ENCODE measurements at places on chromosomes 12 and 14.

- no peak for DNase-seq
These were observed 22.1 kb upstream of the CEP170B start for GRCh38 chr14:104843006-104843405.

GRCh38 chr14:67970923-67971322, 151.3 kb downstream of the RAD51B start:
- DNase-seq = no peak

DNA sequence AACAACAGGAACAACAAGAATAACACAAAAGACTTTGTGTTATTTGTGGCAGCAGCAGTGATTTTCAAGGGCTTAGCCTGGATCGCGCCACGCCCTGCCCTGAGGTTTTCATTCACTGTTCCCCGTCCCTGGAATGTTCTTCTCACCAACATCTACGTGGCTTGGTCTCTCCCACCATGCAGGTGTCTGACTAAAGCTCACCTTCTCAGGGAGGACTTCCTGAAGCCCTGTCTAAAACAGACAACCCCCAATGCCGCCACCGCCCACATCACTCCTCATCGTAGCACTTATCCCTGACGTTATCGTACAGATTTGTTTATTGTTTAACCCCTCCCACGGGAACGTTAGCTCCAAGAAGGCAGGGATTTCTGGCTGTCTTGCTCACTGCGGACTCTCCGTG, 40.4 kb downstream of the P2RX4 start:
- DNase-seq = no peak

DNA sequence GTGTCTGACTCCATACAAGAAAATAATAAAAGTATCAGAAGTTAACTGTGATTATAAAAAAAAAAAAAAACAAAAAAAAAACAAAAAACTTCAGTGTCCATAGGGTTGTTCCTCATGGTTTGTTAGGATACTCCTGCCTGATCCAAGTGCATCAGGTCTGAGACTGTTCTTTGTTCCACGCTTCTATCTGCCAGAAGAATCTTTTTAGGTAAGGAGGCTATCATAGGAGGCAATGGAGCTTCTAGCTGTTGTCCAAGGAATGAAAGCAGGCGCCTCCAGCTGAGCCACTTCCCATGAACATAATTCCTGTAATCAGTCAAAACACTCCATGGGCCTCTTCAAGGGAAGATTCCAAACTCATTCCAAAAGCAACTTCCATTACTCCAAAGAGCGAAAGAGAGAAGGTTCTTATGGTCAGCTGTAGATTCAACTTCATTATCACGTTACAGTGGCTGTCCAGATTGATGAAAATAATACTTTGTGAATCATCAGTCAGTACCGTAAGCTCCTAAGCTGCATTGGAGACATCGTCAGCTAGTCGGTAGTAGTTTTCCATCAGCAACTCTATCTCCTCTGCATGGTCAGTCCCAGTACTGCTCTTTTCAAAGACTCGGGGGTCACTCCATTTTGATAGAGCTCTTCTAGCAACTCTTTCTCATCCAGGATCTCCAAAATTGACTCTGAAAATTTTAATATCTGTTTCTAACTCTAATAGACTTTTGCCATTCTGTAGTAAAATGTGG, 9.7 kb downstream of the TBC1D15 start:
- peak; percentile 14 for DNase-seq

GRCh38 chr12:52202361-52203078, 10.7 kb upstream of the KRT80 start:
- DNase-seq = no peak

DNA sequence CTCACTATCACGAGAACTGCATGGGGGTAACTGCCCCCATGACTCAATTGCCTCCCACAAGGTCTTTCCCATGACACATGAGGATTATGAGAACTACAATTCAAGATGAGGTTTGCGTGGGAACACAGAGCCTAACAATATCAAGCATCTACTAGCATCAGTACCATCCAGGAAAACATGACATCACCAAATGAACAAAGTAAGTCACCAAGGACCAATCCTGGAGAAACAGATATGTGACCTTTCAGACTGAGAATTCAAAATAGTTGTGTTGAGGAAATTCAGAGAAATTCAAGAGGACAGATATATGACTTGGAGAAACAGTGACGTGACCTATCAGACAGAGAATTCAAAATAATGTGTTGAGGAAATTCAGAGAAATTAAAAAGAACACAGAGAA, 65.8 kb upstream of the TMTC2 start:
- DNase-seq = no peak

DNA sequence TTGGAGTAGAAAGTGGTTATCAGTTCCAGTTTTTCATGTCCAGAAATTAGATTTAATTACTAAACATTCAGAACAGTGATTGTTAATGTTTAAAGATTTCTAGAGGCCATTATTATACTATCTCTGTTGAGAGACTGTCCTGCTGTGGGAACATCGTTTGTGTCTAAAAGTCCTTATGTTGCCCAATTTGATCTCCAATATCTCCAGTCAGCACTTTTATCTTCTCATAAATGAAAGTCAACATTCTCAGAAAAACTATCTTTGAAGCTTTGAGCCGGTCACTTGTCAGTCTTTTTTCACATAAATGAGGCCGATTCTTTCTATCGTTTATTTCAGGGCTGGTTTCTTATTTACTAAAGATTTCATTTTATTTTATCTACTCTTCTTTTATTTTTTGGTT, 90.8 kb upstream of the NPAS3 start:
- DNase-seq = no peak

- DNase-seq = peak; percentile 89
These were observed 333.8 kb downstream of the PDZRN4 start for GRCh38 chr12:41521872-41522379.

- DNase-seq = no peak
These were observed 108.6 kb upstream of the NOS1 start for GRCh38 chr12:117469883-117470483.

GRCh38 chr14:91516663-91517388, 6.7 kb upstream of the PPP4R3A start:
- no peak for DNase-seq

- DNase-seq = no peak
These were observed 859 bp downstream of the PALS1 start for GRCh38 chr14:67242168-67242420.

DNA sequence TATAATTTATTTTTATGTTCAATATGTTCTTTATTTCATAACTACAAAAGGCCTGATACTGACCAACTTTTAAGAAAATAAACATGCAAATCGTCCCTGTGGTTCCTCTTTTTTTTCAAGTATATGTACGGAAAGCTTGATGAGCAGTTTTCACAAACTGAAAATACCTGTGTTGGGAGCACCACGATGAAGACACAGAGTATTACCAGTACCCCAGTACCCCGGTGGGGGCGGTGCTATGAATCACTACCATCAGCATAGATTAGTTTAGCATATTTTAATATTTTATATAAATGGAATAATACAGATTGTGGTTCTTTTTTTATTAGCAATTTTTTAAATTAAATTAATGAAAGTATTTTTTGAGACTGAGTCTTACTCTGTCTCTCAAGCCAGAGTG, 7.0 kb downstream of the B4GALNT3 start:
- no peak for DNase-seq

DNA sequence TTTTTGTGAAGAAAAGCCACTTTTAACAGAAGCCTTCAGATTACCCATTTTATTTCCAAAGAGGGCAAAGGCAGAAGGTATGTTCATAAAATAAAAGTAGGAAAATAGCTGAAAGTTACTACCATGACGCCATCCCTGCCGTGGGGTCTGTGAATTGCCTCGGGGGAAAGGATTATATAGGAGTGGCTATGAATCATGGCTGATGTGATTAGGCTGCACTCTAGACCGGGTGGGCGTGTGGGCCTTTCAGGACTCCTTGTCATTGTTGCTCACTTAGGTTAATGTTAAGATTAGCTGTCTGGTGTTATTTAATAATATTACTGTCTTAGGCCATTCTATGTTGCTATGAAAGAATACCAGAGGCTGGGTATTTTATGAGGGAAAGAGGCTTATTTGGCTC, 195.5 kb downstream of the EGLN3 start:
- DNase-seq = no peak

GRCh38 chr14:54919330-54919729, 16.7 kb upstream of the GCH1 start:
- no peak for DNase-seq

DNA sequence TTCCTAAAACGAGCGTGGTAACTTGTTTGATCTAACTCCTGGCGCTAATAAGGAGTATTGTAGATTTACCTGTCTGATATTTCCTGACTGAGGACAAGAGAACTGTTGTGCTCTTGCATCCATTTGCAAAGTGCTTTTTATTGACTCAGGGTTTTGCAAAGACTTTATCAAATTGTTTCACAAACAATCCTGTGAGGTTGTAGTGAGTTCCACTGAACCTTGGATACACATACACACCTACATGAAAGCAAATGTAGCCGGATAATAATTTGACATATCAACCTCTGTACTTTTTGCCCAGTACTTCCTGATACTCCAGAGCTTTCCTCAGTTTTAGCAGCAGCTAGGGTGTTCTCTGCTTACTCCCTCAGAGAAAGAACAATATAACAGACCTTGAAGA, 6.7 kb upstream of the PTGER2 start:
- DNase-seq = no peak

DNA sequence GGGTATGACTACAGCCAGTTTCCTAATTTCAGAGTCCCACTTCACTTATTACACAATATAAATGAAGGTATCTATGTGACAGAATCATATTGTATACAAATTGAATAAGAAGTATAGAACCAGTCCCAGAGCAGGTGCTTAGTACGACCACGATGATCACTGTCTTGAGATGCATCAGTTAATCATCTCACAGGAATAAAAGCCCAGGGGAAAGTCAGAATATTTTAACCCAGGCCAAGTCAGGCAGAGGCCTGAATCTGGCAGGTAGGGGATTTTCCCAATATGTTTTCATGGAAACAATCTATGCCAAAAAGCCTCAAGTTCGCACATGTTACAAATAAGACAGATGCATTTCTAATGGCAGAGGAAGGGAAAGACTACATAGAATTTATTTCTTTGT, 758.4 kb downstream of the BCL11B start:
- no peak for DNase-seq

DNA sequence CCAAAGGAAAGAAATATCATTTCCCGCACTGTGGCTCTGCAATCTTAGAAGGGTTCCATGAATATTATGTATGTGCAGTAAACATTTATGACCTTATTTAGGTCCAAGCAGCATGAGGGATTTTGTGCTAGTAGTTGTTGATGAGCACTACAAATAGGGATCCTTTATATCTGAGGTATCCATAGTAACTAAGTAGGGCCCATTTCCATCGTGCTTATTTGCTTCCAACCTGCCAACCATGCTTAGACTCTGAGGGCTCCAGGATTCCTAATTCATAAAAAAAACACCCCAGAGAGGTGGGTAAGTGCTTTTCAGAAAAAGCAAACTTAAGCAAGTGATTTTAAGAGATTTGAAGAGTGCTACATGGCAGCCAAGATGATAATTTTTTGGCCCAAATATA, 39.7 kb downstream of the HMGA2 start:
- no peak for DNase-seq

DNA sequence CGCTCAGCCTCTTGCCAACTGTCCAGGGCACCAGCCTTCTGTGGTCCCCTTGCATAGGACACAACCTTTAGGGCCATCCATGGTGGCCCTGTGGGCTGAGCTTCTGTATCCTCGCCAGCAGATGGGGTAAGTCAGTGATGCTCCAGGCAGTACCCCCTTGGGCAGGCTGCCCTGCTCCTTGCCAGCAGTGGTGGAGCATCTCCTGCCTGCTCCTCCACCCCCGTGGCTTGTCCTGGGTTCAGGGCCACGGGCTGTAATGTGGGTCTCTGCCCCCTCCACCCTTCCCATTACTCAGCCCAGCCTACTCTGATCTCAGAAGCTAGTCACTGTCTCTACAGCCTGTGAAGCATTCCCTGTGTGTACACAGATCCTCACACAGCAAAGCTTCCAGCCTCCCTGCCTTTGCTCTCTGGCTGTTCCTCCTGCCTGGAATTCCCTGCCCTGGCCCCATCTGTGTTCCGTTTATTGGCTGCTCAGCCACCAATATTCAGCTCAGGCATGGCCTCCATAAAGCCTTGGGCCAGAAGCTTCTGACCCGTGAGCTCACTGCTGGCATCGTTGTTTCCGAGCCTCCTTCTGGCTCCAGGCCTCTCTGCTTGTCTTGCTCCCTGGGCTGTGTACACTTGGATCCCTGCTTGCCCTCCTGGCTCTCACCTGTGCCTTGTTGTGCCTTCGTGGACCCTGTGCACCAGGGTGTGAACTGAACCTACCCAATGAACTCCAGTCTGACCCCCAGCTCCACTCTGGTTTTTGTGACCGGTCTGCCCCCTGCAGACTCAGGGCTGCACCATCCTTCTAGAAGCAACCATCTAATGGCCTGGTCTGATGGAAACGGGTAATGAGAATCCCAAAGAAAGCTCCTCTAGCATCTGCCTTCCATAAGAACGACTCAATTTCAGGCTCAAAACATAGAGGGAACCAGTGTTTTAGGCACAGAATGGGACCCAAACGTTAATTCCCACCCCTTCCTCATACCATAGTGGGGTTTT, 177.0 kb upstream of the PRMT8 start:
- peak; percentile 77 for DNase-seq

GRCh38 chr12:47296828-47297227, 217.1 kb upstream of the AMIGO2 start:
- DNase-seq = no peak

GRCh38 chr12:15268927-15269552, 47.8 kb upstream of the RERG start:
- peak; percentile 66 for DNase-seq

- DNase-seq = no peak
These were observed 682 bp downstream of the ERBB3 start for GRCh38 chr12:56080556-56081138.

DNA sequence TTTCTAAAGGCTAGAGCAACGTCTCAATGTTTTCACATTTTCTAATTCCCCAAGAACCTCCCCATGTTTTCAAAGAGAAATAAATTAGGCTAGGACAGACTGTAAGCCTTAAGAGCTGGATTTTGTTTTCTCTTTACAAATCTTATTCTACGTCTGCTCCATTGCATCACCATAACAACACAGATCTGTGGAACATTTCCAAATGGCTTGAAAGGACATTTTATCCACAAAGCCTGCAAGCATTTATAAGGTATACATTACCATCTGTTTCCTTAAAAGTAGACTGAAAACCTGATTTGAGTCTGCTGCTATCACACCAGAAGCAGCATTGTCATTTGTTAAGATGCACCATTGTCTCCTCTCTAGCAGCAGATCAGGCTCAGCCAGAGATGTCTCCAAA, 115.3 kb upstream of the PLEKHA5 start:
- DNase-seq = no peak

GRCh38 chr14:103132381-103133209, 9.3 kb downstream of the TNFAIP2 start:
- no peak for DNase-seq

GRCh38 chr14:72563676-72564075, 330.2 kb downstream of the DPF3 start:
- no peak for DNase-seq

DNA sequence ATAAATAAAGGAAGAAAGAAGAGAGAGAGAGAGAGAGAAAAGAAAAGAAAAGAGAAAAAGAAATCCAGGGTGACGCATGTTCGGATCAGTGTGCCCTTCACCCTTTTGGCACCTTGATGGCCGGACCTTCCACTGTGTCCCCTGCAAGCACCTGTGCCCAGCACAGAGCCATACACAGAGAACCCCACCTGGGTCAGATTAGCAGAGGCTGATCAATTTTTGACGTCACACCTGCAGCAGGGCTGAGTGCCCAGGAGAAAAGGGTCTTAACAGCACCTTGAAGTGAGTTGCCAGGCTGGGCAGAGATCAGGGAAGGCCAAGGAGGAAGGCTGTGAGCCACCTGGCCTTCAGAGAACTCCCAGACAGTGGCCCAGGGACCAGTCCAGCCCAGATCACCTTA, 114.4 kb downstream of the CALM1 start:
- no peak for DNase-seq

All from muscle of back (tissue), 13 donors.